ENCODE measurements at places on chromosomes 5 and 9. TPM values are rescaled to one million over a fixed set of nuclear protein-coding genes. Genes with fewer than 3 reads are reported as not detected.

PTPN3 gene
- 15.4 TPM for total RNA-seq

LIX1 gene
- not detected for total RNA-seq

TAF11L14 gene
- total RNA-seq = not detected

IL7R gene
- total RNA-seq = 0.46 TPM

CDC20B gene
- total RNA-seq = 0.07 TPM

SMIM32 gene
- total RNA-seq = not detected

DNAJC25 gene
- 12.5 TPM for total RNA-seq

ASPN gene
- total RNA-seq = not detected

CA9 gene
- 4.2 TPM for total RNA-seq

TMEM203 gene
- 46.9 TPM for total RNA-seq

IL11RA gene
- 6.2 TPM for total RNA-seq

DOCK2 gene
- total RNA-seq = 2.3 TPM

ZNF879 gene
- 0.80 TPM for total RNA-seq

PDE6A gene
- total RNA-seq = 0.13 TPM

C1QTNF3 gene
- 0.53 TPM for total RNA-seq

HSD17B3 gene
- 0.18 TPM for total RNA-seq

PURA gene
- 5.7 TPM for total RNA-seq

FLT4 gene
- total RNA-seq = 3.1 TPM

WDR38 gene
- not detected for total RNA-seq

LCN1 gene
- total RNA-seq = not detected

OR1J2 gene
- not detected for total RNA-seq

FRMD3 gene
- 2.9 TPM for total RNA-seq

AMACR gene
- 14.6 TPM for total RNA-seq

TNFSF15 gene
- 0.21 TPM for total RNA-seq

PCDHGA1 gene
- total RNA-seq = 0.37 TPM

TXNDC8 gene
- not detected for total RNA-seq

FRRS1L gene
- total RNA-seq = 0.18 TPM

PCDHGB1 gene
- total RNA-seq = 2.0 TPM

SH3PXD2B gene
- 16.5 TPM for total RNA-seq

SLC28A3 gene
- 0.01 TPM for total RNA-seq

HSD17B4 gene
- total RNA-seq = 54.9 TPM

GABRA1 gene
- total RNA-seq = not detected

FOXD4L5 gene
- total RNA-seq = not detected

SLC6A18 gene
- total RNA-seq = not detected

ORM2 gene
- not detected for total RNA-seq

PCDHA11 gene
- total RNA-seq = 0.22 TPM

LCN9 gene
- total RNA-seq = not detected

TIMD4 gene
- 1.3 TPM for total RNA-seq

JAK2 gene
- total RNA-seq = 2.8 TPM

NR5A1 gene
- not detected for total RNA-seq

SLC36A2 gene
- total RNA-seq = not detected

PRUNE2 gene
- total RNA-seq = not detected

HRCT1 gene
- total RNA-seq = 0.38 TPM

SPINK6 gene
- not detected for total RNA-seq

SAXO1 gene
- total RNA-seq = not detected

PKD2L2 gene
- not detected for total RNA-seq

WHRN gene
- 6.9 TPM for total RNA-seq

C9 gene
- total RNA-seq = not detected

FBP1 gene
- total RNA-seq = not detected

SLC34A1 gene
- not detected for total RNA-seq

PCDHGA11 gene
- total RNA-seq = 0.02 TPM

SHISAL2B gene
- not detected for total RNA-seq

MORN5 gene
- not detected for total RNA-seq

HAPLN1 gene
- total RNA-seq = not detected

TEK gene
- total RNA-seq = 0.06 TPM

HTR4 gene
- not detected for total RNA-seq
